ENCODE measurements at places on chromosomes 11 and 22.
A peak's percentile ranks its signal among the peaks of the same experiment; 100 is the strongest.

- DNase-seq = no peak
Observed at GRCh38 chr11:11988099-11988651, 20.3 kb downstream of the DKK3 start.

GRCh38 chr11:44746894-44747293 lies 20.1 kb downstream of the TSPAN18 start:
- no peak for DNase-seq

GRCh38 chr11:113531083-113531482 lies 55.9 kb upstream of the DRD2 start:
- DNase-seq = no peak

DNA sequence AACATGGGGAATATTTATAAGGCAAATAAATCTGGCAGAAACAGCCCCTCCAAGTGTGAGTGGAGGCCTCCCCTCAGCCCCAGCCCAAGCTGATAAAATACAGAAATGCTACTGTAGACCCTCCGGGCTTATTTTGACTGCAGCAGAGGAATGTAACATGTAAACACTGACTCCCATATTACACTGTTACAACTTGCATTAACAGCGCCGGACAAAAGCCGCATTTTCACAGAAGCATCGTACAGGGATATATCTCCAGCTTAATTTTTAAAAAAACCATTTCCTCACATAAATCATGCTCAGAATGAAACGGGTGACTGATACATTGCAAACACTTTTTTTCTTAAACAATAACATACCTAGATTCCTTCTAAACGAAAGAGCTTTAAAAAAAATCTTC lies 36.6 kb upstream of the COMT start:
- DNase-seq = no peak

DNA sequence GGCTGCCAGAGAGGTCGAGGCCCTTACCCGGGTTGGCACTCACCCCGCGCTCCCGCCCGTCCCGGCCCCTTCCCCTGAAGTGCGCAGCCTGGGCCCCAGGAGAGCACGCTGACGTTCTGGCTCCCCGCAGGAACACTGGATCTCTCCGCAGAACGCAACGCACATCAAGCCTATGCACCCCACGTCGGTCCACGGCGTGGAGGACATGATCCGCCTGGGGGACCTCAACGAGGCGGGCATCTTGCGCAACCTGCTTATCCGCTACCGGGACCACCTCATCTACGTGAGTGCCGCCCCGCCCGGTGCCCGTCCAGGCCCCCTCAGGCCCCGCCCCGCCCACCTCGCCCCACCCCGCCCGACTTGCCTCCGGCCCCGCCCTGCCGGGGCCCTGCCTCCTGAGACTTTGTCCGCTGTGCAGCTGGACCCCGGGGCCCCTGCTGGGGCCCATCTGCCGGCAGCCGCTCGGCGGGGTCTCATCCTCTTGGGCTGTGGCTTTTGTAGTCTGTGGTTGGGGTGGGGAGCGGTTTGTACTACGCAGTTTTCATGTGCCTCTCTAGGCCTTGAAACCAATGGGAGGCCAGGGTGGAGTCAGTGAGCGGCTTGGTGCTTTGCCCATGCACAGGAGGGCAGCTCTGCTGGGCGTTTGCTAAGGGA lies 19.7 kb downstream of the MYO7A start:
- DNase-seq = no peak

DNA sequence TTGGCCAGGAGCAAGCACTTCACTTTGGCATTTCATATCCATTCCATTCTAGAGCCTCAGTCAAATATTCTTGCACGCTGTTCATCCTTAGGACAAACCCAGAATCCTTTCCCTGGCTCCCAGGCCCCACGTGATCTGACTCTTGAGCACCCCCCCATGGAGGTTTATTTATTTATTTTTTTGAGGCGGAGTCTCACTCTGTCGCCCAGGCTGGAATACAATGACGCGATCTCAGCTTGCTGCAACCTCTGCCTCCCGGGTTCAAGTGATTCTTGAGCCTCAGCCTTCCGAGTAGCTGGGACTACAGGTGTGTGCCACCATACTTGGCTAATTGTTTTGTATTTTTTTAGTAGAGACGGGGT lies 12.7 kb upstream of the TSGA10IP start:
- DNase-seq = no peak

DNA sequence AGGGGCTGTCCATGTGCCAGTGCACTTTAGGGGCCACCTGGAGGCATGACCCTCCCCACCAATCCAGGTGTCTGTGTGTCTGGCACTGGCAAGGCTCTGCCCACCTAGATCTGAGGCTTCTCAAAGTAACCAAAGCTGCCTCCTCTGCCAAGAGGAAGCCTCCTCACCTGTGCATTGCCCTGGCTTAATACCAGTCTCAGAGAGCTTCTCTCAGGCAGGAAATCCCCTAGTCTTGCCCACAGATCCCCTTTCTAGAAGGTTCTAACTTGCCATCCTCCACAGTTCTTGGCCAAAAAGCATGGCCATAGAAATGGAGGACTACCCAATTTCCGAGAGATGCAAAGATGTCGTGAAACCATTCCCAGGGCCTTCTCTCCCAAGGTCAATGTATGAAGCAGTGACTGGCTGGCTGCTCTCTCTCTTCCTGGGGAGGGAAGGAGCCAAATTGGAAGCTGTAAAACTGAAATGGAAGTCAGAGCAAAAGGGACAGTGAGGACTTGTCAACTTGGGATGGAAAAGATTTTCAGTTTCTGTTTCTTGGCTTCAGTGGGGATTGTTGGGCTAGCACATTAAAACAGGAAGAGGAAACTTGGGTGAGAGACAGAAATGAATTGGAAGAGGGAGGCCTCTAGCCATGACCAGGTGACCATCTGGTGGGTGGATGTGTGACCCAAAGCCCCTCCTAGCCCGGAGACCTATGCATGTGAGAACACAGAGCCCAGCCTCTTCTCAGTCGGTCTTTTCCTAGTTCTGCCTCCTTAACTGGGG lies 68.8 kb downstream of the PRDM11 start:
- DNase-seq = no peak

DNA sequence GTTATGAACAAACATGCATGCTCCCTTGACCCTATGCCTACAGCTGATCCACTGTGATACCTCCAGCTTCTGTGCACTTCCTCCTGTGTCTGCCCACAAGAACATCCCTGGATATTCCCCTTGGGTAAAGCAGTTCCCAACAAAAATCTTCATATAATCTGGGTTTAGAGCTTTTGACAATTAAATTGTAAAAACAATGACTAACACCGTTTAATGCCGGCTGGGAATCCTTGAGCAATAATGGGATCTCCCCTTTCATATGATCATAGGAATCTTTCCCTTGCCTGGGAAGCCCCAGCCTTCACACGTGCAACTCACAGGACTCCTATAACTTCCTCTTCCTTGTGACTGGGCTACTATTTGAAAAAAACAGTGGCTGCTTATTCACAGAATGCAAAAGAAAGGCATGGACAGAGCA lies 6.3 kb upstream of the ZC3H12C start:
- DNase-seq = no peak

DNA sequence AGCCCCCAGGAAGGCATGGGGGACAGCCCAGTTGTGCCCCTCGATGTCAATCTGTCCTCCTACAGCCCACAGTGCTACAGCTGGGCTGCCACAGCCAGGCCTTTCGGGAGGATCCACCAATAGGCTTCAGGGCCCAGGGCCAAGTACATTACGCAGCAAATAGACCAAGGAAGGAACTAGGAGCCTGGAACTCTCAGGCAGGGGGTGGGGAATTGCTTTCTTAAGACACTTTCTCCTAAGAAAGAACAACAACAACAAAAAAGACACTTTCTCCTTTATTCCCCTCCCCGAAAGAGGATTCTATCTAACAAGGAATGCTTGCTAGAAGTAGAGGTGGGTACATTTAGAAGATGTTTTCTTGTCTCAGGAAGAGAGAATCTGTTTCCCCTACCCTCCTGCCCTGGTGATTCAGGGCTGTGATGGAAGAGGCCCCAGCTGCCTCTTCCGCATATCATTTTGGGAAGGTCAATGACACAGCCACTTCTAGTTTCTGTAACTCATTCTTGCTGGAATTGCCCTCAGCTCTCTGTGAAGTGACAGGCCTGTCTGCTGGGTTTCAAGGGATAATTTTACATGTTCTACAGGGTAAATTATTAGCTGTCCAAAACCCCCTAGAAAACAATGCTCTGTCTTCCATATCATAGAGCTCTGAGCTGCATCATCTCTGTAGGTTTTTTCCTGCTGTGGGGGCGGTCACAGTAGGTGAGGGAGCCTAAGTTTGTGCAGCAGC lies 6.0 kb upstream of the MALAT1 start:
- peak; percentile 70 for DNase-seq

- no peak for DNase-seq
Observed at GRCh38 chr11:64935359-64936081, at the start of gene GPHA2. TSS of gene GPHA2 (minus strand) at chr11:64935893. CDS start at chr11:64935460, 433 bp downstream.

DNA sequence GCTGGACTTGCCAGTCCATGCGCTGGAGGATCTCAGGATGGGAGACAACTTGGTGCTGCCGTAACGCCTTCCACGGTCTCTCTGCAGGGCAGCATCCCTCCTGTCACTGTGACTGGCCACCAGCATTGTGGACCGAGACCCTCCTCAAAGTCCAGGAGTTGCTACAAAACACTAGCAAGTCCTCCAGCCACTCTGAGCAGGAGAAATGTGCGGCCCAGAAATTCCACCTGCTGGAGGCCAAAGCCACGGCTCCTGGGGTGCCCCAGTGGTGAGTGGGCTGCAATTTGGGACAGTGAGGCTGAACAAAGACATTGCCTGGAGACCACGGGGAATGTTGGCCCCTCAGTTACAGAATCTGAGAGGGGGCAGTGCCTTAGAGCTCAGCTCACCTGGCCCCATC lies 6.9 kb upstream of the DSCAML1 start:
- no peak for DNase-seq

DNA sequence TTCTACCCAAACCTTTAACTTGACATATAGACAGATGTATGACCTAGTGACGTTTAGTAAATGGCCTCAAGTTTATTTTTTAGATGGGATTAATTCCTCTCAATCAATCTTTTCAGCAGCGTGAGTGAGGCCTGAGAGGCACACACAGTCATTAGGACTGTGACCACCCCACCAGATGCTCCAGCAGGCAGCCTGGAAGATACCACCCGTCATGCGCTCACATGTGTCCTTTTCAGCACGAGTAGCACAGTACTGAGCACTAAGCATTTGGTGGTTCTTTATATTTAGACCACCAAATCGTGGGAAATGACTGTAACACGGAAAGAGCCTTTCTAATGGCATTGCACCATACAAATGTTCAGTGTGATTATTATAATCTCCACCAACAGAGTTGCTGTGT lies 354.6 kb upstream of the DDI1 start:
- DNase-seq = no peak

DNA sequence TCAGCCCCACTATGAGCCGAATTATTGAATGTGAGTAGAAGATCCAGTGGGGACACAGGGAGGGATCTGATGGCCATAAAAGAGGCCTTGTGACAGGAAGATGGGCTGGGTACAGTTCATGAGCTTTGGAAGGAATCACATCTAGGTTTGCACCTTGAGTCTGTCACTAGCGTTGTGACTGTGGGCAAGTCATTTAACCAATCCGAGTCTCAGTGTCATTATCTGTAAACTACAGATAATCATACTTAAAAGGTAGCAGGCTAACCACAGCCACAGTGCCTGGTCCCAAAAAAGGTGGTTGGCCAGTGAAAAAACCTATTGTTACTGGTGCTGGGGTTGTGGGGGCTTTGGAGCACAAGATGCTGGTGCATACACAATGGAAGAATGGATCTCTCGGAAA lies 3.8 kb downstream of the HEPN1 start:
- DNase-seq = no peak

DNA sequence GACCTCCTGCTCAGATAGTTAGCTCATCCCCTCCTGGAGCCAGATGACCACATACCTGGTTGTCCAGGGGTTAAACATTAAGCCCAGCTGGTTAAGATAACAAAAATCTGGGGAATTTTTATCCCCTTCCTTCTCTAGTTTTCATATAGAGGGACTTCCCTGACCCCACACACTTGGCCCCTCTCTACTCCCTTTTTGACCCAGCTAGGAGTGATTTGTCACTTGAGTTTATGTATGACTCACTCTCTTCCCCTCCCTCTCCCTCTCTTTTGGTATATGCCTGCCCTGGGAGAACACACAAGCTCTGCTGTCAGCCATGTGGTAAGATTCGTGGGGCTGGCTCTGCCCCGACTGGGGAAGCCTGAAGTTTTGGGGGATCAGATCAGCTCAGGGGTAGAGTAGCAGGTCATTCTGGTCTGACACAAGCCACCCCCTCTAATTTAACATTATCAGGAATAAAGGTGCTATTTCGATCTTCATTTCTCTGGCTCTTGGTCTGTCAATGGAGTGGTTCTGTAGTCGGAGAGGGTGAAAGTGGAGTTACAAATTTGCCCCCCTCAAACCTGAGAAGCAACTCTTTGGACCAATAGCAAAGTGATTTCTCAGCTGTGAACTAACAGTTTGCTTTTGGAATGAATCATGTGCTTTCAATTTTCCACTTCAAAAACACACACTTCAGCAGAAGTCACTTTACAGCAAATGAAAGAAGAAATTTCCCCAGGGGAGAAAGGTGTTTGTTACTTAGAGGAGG lies 415.3 kb upstream of the CADM1 start:
- DNase-seq = peak; percentile 14

GRCh38 chr11:131749101-131749500 lies 378.7 kb downstream of the NTM start:
- DNase-seq = no peak
